ENCODE measurements at places on chromosomes 2 and 18. TPM values are rescaled to one million over a fixed set of nuclear protein-coding genes. Genes with fewer than 3 reads are reported as not detected.

DNA sequence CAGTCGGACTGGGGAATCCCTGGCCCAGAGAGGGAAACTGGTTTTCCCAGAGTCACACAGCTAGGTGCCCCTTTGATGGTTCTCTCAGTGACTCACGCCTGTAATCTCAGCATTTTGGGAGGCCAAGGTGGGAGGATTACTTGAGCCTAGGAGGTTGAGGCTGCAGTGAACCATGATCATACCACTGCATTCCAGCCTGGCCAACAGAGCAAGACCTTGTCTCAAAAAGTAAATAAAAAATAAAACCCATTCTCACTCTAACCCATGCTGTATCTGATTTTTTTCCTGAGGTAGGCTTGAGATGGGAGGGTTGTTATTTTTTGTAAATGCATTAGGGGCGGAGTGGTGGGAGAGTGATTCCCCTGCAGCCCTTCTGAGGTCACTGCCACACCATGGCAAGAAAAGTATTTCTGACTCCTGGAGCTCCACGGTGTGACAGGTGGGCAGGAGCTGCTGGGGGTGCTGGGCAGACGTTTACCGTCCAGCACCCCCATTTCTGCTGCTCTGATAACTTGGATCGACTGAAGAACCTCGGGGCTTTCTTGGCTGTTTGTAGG, 60.3 kb downstream of the HPCAL1 start:
- no peak for DNase-seq

GRCh38 chr2:211132573-211132972, 576.2 kb downstream of the CPS1 start:
- no peak for DNase-seq

GRCh38 chr2:146652311-146652710, 1192.5 kb upstream of the ACVR2A start:
- no peak for DNase-seq

DNA sequence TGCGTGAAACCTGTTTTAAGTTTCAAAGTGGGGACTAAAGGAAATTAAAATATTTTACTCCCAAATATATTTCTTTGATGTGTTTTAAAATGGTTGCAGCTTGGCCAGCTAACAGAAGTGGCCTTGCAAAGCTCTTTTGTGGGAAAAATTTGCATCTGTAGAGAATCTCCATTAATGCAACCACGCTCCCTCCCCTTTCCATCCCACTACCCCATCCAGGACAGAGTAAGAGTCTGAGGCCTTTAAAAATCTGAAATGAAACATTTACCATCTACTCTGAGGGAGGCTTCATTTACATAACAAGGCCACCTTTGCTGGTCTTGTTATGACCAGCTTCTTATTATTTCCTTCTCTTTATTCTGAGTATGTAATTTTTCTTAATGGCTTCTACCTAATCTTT, 63.5 kb downstream of the STAT4 start:
- no peak for DNase-seq

DNA sequence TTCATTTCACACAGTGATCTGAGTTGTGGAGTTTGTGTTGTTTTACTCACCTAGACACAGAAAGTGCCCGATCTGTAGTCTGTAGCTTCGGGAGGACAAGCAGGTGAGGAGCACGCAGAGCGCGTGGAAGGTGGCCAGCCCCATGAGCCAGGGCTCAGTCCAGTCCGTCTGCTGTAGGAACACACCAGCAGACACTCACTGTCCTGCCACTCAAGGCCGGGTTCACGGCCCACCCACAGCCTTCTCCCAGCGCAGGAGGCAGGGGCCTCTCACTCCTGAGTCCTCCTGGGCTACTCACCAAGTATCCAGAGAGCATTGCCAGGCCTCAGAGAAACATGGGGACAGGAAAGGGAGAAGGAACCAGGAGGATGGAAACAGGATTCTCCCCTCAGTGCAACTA, 1.7 kb downstream of the TMEM18 start:
- DNase-seq = no peak

The UCN gene
- total RNA-seq = 0.71 TPM

Data from activated T-cell treated with anti-CD3 and anti-CD28 coated beads, Interleukin-2, amount 50 U/mL, for 4 hours (primary cell).